Activated naive CD8-positive, alpha-beta T cell treated with anti-CD3 and anti-CD28 coated beads for 36 hours (primary cell): ENCODE measurements at places on chromosomes 3 and 15. TPM values are rescaled to one million over a fixed set of nuclear protein-coding genes. Genes with fewer than 3 reads are reported as not detected.

CYP8B1 gene
- not detected for total RNA-seq

SLC12A1 gene
- not detected for total RNA-seq

TM4SF4 gene
- not detected for total RNA-seq

TRANK1 gene
- 17.2 TPM for total RNA-seq

DNA sequence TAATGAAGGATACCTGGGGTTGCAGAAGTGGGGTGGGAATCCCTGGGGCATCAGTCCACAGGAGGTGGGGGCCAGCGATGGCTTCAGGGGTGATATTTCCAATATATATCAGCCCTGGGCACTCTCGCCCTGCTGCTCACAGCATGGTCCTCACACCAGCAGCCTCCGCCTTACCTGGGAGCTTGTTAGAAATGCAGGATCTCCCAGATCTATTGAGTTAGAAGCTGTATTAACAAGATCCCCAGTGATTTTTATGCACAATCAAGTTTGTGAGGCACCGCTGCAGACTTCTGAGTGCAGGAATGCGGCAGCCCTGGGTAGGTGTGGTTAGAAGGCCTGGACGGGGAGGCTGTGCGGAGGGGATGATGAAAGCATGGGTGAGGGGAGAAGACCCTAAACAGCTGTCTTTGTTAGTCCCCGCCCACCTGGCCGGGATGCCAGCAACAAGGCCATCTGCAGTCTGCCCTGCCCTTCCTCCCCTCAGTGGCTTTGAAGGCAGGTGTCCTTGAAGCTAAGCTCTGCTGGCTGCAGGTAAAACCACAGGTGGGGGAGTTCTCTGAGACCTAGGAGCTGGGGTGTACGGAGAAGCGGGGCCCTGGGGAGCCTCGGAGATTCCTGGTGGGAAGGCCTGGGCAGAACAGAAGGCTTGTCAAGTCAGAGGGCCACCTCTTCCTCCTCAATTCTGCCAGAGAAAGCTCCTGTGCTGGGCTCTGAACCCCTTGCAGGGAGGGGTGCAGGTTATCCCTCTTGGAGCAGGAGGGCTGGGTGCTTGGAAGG, 11.4 kb downstream of the FAM107A start:
- no peak for DNase-seq

DNA sequence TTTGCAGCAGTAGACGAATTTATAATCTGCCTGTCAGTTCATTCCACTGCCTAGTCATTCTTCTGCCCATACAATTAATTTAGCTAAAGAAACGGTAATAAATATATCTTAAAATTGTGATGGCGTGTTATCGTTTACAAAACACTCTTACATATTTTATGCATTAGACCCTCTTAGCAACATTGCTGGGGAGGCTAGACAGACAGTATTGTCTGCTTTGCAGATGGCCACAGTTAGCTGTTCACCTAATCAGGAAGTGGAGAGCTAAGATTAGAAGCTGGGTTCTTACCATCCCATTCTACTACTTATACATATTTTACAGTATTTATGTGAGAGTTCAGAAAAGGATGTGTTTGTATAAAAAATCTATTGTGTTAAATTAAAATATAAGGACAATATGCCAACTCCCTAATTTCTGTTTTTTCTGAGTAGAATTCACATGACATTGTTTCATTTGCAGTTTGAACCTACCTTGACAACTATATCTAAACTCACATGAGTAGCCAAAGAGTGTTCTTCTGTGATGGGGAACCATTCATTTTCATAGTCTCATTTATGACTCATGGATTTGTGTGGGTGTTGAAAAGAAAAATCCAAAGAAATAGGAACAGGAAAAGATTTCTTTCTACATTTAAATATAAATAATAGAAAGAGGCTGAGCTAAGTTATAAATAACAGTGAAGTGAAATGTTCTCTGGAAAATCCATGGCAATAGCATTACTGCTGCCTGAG, 41.7 kb upstream of the C3orf80 start:
- no peak for DNase-seq

GRCh38 chr15:70301396-70301795, 203.7 kb upstream of the TLE3 start:
- no peak for DNase-seq

DNA sequence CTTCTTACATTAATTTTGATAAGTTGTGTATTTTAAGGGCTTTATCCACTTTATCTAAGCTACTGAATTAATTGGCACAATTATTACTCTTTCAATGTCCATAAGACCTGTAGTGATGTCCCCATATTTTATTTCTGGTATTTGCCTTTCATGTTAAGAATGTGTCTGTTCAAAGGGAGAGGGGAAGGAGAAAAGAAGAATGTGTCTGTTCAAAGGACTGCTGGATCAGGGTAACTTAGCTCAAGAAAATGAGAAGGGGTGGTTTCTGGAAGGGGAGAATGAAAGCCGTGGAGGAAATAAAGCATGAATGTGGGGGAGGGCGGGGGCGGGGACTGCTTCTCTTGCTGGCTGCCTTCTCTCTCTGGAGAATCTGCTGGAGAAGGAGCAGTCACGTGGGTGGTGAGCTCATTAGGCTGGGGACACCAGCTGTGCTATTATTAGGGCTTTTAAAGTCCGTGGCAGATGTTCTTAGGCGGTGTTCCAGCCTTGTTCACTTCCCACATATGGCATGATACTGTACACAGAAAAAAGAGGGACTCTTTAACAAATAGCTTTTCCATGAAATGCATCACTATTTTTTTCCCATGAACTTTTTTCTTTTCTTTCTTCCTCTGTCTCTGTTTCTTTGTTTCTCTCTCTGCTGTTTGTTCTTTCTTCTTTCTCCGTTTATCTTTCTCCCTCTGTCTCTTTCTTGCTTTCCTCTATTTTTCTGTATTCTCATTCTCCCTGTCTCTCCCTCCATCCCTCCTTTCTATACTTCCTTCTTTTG, 63.7 kb upstream of the ULK4 start:
- no peak for DNase-seq

DNA sequence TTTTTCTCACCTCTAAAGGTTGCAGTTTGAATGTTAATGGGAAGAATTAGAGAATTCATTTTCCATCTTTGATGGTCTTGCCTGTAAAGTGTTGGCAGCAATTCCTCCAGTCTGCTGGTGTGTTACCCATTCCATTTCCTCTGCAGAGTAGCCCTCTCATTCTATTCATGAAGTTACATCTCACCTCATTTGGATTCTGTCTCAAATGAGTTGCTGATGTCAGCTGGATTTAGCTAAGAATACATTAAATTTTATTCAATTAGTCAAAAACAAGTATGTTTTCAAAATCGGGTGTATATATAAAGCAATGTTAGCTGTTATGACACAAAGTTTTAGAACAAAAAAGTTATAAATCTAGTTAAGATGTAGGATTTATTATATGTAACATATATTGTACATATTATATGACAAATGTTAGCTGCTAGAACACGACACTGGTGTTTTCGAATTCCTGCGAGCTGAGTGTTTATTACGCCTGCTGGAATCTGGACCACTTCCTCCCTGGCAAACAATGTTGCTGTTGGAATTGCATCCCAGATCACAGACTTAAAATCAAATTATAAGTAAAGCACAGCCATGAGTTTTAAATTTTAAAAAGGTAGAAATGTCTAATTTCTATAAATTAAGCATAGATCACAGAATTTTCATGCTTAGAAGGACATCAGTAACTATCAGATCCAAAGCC, 516.2 kb downstream of the OCA2 start:
- DNase-seq = no peak

GRCh38 chr15:41895491-41895890, 1.6 kb upstream of the SPTBN5 start:
- no peak for DNase-seq
